ENCODE measurements at places on chromosomes 4 and X.

DNA sequence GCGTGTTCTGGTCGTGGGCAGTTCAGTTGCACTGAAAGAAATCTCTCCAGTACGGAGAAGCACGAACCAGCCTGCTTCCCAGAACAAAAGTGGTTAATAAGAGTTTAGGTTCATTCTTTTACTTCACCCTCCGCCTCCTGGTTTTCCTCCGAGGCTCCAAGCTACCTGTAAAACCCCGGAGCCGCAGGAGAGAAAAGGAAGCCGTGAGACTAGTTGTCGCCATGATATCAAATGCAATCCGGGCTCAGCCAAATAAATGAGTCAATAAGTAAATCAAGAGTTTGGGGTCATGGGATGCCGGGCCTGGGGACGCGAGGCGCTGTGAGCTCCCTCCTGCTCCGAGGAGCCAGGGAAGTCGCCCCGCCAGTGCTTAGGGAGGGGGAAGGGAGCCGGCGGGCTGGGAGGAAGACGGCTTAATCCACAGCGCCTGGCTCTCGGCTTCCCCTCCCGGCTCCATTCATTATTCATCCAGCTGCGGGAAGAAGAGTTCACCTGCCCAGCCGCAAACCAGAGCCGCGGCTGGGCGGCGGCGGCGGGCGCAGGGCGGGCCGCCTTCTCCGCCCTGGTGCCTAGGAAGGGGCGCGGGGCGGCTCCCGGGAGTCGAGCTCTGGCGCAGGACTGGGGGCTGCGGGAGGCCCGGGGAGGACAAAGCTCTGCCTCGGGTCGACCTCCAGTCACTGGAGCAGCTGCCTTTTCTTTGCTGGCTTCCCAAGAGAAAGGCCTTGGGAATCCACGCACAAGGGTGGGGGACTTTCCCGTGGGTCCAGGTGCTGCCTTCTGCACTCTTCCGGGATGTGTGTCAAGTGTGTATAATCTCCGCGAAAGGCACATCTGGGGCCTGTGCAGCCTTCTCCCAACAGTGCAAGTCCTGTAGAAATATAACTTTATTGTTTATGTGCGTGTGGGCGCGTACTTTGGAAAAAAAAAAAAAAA is 1.7 kb downstream of the FRAS1 start:
- DNase-seq = no peak

DNA sequence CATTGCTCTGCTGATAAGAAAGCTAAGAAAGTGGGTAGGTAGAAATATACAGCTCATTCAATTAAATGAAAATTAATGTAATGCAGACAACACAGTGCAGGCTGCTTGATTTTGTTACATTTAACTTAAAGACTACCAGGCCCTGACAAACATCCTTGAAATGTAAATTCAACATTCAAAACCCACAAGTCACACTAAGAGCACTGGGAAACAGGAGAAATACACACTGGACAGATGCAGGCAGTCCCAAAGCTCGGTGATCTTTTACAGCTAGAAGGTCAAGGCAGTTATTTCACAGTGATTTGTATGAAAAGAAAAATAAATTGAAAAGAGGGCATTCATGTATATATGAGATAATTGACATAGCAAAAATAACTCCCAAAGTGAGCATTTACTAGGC is 94.3 kb upstream of the PLAC1 start:
- no peak for DNase-seq

GRCh38 chr4:168319486-168320019 is 1.0 kb upstream of the DDX60 start:
- DNase-seq = no peak

GRCh38 chrX:70476934-70477733 is 32.5 kb downstream of the DLG3 start:
- DNase-seq = no peak

Data from AG04450 (cell line).